Activated naive CD8-positive, alpha-beta T cell treated with anti-CD3 and anti-CD28 coated beads, Interleukin-2, amount 10 ng/mL, durations not matched to agents 7 days and 5 days (primary cell): ENCODE measurements at places on chromosomes 3 and 15. TPM values are rescaled to one million over a fixed set of nuclear protein-coding genes. Genes with fewer than 3 reads are reported as not detected.

MCTP2 gene
- total RNA-seq: 26.1 TPM

NTRK3 gene
- not detected for total RNA-seq

ATP13A5 gene
- total RNA-seq: not detected

TGM4 gene
- not detected for total RNA-seq

ENTPD3 gene
- not detected for total RNA-seq

ARHGAP31 gene
- 1.7 TPM for total RNA-seq

OIP5 gene
- 17.2 TPM for total RNA-seq

INTS14 gene
- total RNA-seq: 43.0 TPM

KLHL40 gene
- not detected for total RNA-seq

ZNF660 gene
- 0.65 TPM for total RNA-seq

LINGO1 gene
- total RNA-seq: not detected

DNA sequence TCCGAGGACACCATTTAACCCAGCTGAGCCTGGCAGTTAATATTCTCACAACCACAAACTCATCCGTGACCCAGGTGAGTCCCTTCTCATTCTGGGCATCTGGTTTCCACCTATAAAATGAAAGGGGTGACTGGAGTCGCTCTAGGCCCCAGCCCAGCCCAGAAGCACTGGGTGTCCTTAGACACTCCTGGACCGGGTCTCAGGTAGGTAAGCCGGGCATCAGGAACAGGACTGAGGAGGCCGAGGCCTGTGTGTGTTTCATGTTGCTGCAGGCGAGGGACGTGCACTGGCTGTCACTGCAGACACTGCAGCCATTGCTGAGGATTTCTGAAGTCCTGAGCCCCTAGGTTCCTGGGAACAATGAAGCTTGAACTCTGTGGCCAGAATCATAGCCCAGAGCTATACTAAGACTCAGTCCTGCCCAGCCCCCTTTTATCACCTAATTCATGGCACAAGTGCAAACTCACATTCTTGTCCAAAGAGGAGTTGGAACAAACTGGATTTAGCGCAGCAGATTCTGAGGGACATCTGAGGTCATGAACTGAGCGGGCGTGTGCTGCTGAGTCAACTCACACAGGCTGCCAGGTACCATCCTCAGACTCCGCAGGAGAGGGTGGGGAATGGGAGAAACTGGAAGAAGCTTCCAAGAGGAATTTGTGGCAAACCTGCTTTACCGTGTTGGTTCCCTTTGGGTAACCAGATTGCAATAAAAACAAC is 184.9 kb downstream of the FAM43A start:
- no peak overlapping the region for H3K4me3 ChIP-seq
- DNase-seq: no peak
- H3K4me1 ChIP-seq: no peaks in the 10 kb centered on the region
- H3K27ac ChIP-seq: no peak overlapping the region
- no peaks in the 10 kb centered on the region for H3K36me3 ChIP-seq
- H3K27me3 ChIP-seq: peaks cover 20% of the 10 kb centered on the region

- H3K27me3 ChIP-seq: no peaks in the 10 kb centered on the region
- no peaks in the 10 kb centered on the region for H3K4me1 ChIP-seq
- no peak overlapping the region for H3K4me3 ChIP-seq
- no peak overlapping the region for H3K27ac ChIP-seq
Observed at GRCh38 chr3:181561139-181562031, 150.3 kb upstream of the SOX2 start.

GRCh38 chr3:143443851-143444331 is 324.3 kb downstream of the CHST2 start:
- DNase-seq: no peak
- H3K27ac ChIP-seq: peak overlapping the region; percentile 17
- peak overlapping the region; percentile 11 for H3K4me3 ChIP-seq
- peaks cover 3% of the 10 kb centered on the region for H3K27me3 ChIP-seq

- H3K4me3 ChIP-seq: peak overlapping the region; percentile 12
- H3K27ac ChIP-seq: no peak overlapping the region
- peaks cover 10% of the 10 kb centered on the region for H3K27me3 ChIP-seq
Observed at GRCh38 chr3:124780761-124781475, 50.7 kb downstream of the UMPS start.

GRCh38 chr15:72939514-72940228 is 112.6 kb upstream of the NEO1 start:
- H3K27ac ChIP-seq: no peak overlapping the region
- H3K4me3 ChIP-seq: no peak overlapping the region
- no peak for DNase-seq
- no peaks in the 10 kb centered on the region for H3K36me3 ChIP-seq
- no peaks in the 10 kb centered on the region for H3K4me1 ChIP-seq

- no peak overlapping the region for H3K4me3 ChIP-seq
- H3K4me1 ChIP-seq: no peaks in the 10 kb centered on the region
Observed at GRCh38 chr3:126816298-126816697, 112.3 kb downstream of the CHCHD6 start.

GRCh38 chr3:32340039-32340438 is 51.6 kb upstream of the CMTM7 start:
- peaks cover 10% of the 10 kb centered on the region for H3K4me1 ChIP-seq
- no peaks in the 10 kb centered on the region for H3K27me3 ChIP-seq
- no peak overlapping the region for H3K27ac ChIP-seq
- no peaks in the 10 kb centered on the region for H3K36me3 ChIP-seq

GRCh38 chr3:18079739-18080138 is 337.3 kb upstream of the TBC1D5 start:
- DNase-seq: no peak
- H3K4me1 ChIP-seq: peaks cover 1% of the 10 kb centered on the region
- no peak overlapping the region for H3K4me3 ChIP-seq
- H3K27me3 ChIP-seq: peaks cover 2% of the 10 kb centered on the region
- no peak overlapping the region for H3K27ac ChIP-seq

- no peaks in the 10 kb centered on the region for H3K27me3 ChIP-seq
- H3K4me3 ChIP-seq: no peak overlapping the region
- peaks cover 4% of the 10 kb centered on the region for H3K4me1 ChIP-seq
- DNase-seq: no peak
Observed at GRCh38 chr3:141955175-141955574, 78.7 kb downstream of the ATP1B3 start.

- peaks cover 33% of the 10 kb centered on the region for H3K27me3 ChIP-seq
- H3K36me3 ChIP-seq: no peaks in the 10 kb centered on the region
- DNase-seq: no peak
- peaks cover 22% of the 10 kb centered on the region for H3K4me1 ChIP-seq
- no peak overlapping the region for H3K27ac ChIP-seq
- no peak overlapping the region for H3K4me3 ChIP-seq
Observed at GRCh38 chr15:69472562-69472961, 19.9 kb downstream of the RPLP1 start.

DNA sequence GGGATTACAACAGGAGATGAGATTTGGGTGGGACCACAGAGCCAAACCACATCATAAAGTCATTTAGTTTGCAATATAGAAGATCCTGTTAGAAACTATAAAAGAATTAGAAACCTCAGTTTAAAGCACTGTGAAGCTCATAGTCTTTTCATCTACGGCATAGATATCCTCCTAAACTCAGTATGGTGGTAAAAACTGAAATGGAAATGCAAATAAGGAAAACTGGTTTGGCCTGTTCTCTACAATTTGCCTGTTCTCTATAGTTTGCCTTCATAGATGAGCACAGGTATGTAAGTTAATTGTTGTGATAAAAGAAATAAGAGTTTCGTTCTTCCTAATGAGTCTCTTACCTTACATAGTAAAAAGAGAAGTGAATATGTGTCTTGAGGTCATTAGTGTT is 331.6 kb upstream of the ARL6 start:
- H3K4me1 ChIP-seq: no peaks in the 10 kb centered on the region
- no peaks in the 10 kb centered on the region for H3K27me3 ChIP-seq
- no peaks in the 10 kb centered on the region for H3K36me3 ChIP-seq
- no peak overlapping the region for H3K27ac ChIP-seq

GRCh38 chr3:137738710-137739109 is 25.4 kb upstream of the SOX14 start:
- H3K36me3 ChIP-seq: no peaks in the 10 kb centered on the region
- no peak overlapping the region for H3K27ac ChIP-seq
- H3K4me1 ChIP-seq: no peaks in the 10 kb centered on the region
- DNase-seq: no peak

- no peak overlapping the region for H3K4me3 ChIP-seq
- H3K27ac ChIP-seq: no peak overlapping the region
- DNase-seq: no peak
Observed at GRCh38 chr3:56297281-56297840, 170.9 kb downstream of the ERC2 start.

- no peaks in the 10 kb centered on the region for H3K36me3 ChIP-seq
- DNase-seq: no peak
- no peaks in the 10 kb centered on the region for H3K4me1 ChIP-seq
- H3K4me3 ChIP-seq: no peak overlapping the region
- no peak overlapping the region for H3K27ac ChIP-seq
- no peaks in the 10 kb centered on the region for H3K27me3 ChIP-seq
Observed at GRCh38 chr3:78845605-78846004, 922.2 kb downstream of the ROBO1 start.

DNA sequence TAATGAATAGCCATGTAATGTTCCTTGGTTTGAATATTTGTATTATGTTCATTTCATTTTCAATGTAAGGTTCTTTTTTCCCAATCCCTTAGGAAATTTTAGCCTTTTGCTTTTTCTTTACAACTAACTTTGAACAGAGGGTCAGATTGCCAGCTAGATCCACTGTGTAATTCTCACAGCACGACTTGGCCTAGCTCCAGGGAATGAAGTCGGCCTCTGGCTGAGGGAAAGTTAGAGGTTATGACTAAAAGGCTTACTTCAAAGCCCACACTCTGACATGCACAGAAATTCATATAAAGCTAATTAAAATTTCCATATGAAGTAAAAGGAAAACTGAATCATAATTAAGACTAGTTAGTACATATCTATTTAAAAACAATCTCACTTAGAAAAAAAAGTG is 38.7 kb downstream of the ROBO1 start:
- H3K4me3 ChIP-seq: no peak overlapping the region
- no peak overlapping the region for H3K27ac ChIP-seq
- no peak for DNase-seq
- no peaks in the 10 kb centered on the region for H3K36me3 ChIP-seq
- no peaks in the 10 kb centered on the region for H3K4me1 ChIP-seq
- no peaks in the 10 kb centered on the region for H3K27me3 ChIP-seq

DNA sequence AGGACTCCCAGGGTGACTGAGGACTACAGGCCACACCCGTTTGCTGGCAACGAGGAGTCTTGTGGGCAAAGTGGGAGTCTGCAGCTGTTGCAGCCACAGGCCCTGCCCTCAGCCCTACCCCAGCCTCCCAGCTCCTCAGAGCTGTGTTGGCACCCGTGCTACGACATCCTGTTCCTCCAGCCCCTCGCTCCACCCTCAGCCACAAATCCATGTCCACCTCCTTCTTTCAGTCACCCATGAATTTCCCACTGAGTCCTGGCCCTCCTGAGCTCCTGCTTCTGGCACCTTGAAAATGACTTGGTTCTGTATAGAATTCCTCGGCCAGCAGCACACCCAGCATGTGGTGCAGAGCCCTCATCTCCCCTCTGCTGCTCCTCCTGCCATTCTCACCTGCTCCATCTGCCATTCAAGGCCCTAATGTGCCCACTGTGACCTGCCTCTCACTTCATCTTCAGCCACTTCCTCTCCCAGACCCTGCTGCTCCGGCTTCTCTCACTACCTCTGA is 20.9 kb upstream of the VILL start:
- peaks cover 2% of the 10 kb centered on the region for H3K27me3 ChIP-seq
- H3K27ac ChIP-seq: no peak overlapping the region
- H3K4me1 ChIP-seq: no peaks in the 10 kb centered on the region
- H3K4me3 ChIP-seq: no peak overlapping the region
- no peaks in the 10 kb centered on the region for H3K36me3 ChIP-seq

- H3K27ac ChIP-seq: no peak overlapping the region
- no peak overlapping the region for H3K4me3 ChIP-seq
- H3K36me3 ChIP-seq: no peaks in the 10 kb centered on the region
- H3K4me1 ChIP-seq: no peaks in the 10 kb centered on the region
Observed at GRCh38 chr3:159263750-159264553, 462.1 kb downstream of the MFSD1 start.

DNA sequence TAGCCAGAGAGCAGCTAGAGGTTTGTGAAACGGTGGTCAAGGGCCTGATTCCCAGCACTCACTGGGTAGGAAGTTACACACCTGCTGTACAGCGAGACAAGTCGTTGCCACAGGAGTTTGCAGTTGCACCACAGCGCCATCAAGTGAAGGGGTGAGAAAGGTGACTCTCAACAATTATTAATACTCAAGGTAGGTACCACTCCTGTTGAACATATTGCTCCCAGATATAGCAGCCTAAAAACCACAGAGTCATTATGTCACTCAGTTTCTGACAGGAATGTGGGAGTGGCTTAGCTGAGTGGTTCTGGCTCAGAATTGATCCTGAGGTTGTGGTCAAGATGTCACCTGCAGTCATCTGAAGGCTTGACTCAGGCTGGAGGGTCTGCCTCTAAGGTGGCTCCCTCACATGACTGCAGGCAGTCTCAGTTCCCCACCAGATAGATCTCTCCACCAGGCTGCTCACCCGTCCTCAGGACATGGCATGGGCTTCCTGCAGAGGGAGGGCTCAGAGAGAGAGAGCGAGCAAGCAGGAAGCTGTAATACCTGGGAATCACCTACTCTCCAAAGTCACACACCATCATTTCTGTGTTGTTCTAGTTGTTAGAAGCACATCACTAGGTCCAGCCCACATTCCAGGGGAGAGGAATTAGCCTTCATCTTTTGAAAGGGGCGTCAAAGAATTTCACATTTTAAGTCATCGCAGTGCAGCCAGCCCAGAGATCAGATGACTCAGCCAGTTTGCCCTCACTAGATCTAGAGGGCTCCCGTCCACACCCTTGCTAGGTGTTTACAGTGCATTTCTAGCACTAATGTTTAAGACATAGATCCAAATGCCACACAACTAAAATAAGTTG is 17.0 kb upstream of the ANO10 start:
- H3K36me3 ChIP-seq: no peaks in the 10 kb centered on the region
- no peak overlapping the region for H3K27ac ChIP-seq

DNA sequence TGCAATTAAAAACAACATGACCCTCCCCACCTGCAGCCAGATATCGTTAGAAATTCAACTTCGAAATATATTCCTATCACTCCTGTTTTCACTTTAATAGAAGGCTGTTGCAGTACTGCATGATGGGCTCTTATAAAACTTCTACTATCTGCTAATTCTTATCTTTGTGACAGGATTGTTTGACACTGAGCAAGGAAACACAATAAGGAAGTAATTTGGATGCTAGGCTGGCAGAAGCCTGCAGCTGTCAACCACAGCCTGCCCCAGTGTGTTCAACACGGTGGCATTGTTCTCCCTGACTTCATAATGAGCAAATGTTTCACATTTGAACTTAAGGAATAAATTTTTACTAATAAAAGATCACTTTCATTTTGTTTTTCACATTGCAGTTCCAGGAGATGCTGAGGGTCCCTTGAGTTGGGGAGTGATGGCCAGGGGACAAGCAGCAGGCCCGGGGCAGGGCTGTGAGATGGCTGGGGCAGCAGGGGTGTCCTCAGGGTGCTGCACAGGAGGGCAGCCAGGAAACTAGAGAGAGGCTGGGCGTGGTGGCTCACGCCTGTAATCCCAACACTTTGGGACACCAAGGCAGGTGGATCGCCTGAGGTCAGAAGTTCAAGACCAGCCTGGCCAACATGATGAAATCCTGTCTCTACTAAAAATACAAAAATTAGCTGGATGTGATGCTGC is 64.8 kb upstream of the SEC61A1 start:
- no peaks in the 10 kb centered on the region for H3K27me3 ChIP-seq
- no peaks in the 10 kb centered on the region for H3K36me3 ChIP-seq
- H3K4me1 ChIP-seq: no peaks in the 10 kb centered on the region
- H3K27ac ChIP-seq: no peak overlapping the region

GRCh38 chr3:157290766-157291165 is 130.8 kb upstream of the CCNL1 start:
- H3K27ac ChIP-seq: no peak overlapping the region
- no peak for DNase-seq
- no peaks in the 10 kb centered on the region for H3K27me3 ChIP-seq
- H3K4me3 ChIP-seq: no peak overlapping the region
- no peaks in the 10 kb centered on the region for H3K36me3 ChIP-seq
- no peaks in the 10 kb centered on the region for H3K4me1 ChIP-seq
